ENCODE measurements at places on chromosomes 2 and 18. TPM values are rescaled to one million over a fixed set of nuclear protein-coding genes. Genes with fewer than 3 reads are reported as not detected.

WDPCP gene
- 14.7 TPM for total RNA-seq

GLI2 gene
- total RNA-seq: 51.1 TPM

CHRNG gene
- total RNA-seq: not detected

DNA sequence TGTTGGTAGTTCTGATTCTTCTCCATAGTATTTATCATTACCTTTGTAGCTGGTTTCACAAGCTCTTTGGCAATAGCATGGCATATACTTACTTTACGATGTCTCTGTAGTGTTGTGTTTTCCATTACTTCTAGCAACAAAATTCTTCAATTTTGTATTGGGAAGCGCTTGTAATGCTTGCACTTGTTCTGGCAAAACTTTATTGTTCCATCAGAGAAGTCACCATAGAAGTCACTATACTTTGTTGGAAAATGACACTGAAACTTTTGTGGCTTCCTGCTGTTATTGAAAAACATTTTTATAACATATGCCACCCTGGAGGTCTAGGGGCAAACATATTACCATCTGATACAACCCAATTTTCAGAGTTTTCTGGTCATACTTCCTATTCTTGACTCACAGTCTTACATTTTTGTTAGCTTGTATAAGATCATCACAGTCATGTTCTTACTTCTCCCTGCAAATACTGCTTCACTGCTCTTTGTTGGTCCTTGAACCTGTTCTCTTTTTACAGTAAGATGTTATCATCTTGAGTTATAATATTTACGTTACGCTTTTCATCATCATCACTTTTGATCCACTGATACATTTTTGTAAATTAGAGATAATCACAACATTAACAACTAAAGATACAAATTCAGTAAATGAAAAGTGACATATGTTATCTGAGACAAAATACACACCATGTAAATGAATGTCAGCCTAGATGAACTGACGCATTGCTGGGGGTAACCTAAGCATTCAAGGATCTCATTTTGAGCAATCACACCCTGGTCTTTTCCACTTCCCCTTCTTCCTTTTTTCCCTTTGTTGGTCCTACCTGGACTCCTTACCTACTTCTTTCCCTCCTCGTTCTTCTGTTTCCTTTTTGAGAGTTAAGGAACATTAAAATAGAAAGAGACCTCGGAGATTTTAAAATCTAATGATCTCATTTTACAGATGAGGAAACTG, 33.3 kb upstream of the CXCR4 start:
- DNase-seq: no peak

- no peak for DNase-seq
These were observed 3.9 kb downstream of the MARCO start for GRCh38 chr2:118945881-118946280.

- DNase-seq: no peak
These were observed 120.5 kb upstream of the POU3F3 start for GRCh38 chr2:104733226-104733943.

DNA sequence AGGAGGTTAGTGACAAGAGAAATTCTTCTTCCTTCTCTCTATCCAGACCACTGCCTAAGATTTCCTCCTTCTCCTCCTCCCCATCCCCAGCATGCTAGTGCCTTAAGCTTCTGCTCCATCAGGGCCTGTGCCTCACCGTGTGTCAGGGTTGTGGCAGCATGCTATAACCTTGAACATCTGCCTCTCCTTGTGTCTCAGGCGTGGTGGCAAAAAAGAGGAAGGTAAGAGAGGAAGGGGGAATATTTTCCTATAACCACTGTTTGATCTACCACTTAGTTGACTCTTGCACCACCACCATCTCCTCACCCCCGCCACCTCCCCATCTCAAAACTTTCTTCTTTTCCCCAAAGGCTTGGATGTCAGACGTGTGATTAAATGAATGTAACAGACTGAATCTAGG, 38.3 kb upstream of the PEX13 start:
- DNase-seq: no peak

DNA sequence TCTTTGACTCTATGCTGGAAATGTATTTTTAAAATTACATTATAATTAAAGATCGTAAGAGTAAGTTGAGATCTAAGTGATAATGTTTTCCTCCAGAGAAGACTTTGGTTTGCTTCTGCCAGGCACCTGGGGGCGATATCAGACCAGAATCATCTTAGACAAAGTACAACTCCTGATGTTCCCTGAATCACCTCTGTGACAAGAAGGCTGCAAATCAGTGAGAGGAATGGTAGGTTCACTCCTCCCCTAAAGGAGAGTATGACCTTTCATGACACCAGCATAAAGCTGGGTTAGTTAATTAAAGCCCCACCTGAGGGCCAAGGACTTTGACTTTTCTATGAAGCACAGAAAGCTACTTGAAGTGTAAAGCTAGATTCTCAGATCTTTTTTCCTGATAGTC, 114.4 kb upstream of the DTNA start:
- DNase-seq: no peak

DNA sequence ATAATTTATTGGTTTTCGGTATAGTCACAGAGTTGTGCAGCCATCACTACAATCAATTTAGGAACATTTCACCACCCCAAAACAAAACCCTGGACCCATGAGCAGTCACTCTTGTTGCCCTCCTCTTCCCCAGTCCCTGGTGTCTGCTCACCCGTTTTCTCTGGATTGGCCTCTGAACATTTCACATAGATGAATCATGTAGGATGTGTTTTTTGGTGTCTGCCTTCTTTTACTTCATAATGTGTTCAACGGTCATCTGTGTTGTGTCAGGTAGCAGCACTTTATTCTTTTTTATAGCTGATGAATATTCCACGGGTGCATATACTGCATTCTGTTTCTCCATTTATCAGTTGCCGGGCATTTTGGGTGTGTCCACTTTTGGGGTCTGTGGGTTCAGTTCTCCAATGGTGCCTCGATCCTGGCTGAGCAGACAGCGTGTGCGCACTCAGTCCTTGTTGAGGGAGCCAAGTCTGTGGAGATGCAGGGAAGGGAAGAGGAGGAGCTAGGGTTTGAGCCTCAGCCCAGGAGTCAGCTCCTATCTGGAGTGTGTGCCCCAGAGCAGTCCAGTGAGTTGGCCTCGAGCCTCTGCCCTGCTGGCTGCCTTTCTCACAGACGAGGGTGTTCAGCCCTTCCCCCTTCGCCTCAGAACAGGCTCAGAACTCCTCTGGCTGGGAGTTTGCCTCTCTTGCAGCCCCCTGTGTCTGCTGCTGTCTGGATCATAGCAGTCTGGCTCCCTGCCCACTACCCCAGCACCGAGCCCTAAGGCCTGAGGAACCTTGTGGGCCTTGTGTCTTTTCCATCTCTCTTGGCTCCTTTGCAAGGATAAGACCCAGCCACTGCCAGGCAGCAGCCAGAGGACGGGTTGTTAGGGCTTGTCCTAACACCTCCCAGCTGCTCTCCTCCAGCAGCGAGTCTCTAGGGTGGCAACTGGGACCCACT, 18.0 kb downstream of the C2orf74 start:
- peak; percentile 84 for DNase-seq

- DNase-seq: no peak
These were observed 74.1 kb downstream of the KLHL29 start for GRCh38 chr2:23459032-23459431.

DNA sequence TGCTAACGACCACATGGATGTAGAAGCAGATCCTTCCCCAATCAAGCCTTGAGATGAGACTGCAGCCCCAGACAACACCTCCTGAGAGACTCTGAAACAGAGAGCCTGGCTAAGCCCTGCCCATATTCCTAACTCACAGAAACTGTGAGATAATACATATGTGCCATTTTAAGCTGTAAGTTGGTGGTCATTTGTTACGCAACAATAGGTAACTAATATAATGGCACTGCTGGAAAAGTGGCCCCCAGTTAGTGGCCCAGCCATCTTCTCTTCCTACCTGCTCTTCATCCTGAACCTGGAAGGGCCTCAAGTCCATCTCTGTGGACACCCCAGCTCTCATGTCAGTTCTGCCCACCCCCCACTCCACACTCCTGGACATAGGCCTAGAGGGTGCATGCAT, 144.0 kb downstream of the TMEM17 start:
- no peak for DNase-seq

GRCh38 chr2:151946899-151947812, 118.9 kb upstream of the ARL5A start:
- no peak for DNase-seq

- no peak for DNase-seq
These were observed 23.7 kb downstream of the METTL8 start for GRCh38 chr2:171410101-171410500.

DNA sequence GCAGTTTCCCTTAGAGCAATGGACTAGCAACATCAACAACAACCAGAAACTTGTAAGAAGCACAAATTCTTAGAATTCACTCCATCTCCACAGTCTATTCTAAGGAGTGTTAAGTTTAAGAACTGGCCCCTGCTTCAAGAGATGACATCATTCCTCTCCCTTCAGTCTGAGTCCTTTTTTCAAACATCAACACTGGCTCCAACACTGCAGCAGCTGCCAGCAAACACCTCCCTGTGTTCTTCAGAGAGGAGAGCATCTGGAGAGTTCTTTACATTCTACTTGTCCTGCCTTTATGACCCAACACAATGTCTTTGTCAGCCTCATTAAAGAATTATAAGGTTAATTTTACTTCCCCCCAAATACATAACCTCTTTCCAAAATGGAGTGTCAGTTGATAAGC, 122.3 kb downstream of the HNMT start:
- no peak for DNase-seq

- DNase-seq: no peak
These were observed 171.3 kb downstream of the TMEM18 start for GRCh38 chr2:505941-506340.

DNA sequence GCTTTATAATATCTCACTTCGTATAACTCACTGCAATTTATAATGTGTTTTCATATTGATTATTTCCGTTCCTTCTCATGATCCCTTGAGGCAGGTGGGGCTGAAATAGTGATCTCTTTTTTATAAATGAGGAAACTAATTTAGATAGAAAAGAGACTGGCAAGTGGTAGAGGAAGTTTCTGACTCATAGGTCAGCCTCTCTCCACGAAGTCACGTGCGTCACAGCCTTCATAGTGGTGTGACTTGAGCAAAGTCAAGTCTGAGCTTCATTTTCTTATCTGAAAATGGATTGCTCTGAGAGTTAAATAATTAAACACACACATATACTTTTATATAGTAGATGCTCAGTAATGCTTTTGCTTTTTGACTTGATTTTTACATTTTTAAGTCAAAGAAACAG, 19.9 kb downstream of the ABCG5 start:
- DNase-seq: no peak

DNA sequence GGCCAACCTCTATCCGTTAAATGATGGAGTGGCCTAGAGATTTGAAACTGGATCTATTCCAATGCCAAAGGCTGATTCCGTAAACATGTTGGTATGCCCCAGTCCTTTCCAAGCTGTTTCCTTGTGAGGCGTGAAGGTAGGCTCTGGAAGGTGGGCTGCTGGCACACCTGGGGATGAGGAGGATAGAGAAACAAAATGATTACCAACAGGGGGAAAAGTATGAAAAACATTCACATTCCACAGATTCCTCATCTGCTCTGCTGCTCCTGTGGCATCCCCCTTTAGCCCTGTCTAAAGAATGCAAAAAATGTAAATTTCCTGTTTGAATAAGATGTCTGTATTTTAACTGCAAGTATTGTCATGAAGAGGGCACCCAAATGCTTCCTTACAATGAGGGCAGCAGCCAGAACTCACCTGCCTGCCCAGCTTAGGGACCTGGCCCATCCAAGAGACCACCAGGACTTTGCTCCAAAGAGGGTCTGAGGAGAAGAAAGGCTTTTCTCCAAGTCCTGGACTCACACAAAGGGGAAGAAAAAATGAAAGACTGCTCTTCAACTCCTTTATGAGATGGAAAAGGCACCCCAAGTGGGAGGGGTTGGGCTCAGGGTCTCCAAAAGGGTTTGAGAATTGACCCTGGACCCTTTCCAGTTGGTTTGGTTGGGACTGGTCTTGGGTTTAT, 132.3 kb upstream of the PELI1 start:
- no peak for DNase-seq
